ENCODE measurements at places on chromosomes 6 and 20.

DNA sequence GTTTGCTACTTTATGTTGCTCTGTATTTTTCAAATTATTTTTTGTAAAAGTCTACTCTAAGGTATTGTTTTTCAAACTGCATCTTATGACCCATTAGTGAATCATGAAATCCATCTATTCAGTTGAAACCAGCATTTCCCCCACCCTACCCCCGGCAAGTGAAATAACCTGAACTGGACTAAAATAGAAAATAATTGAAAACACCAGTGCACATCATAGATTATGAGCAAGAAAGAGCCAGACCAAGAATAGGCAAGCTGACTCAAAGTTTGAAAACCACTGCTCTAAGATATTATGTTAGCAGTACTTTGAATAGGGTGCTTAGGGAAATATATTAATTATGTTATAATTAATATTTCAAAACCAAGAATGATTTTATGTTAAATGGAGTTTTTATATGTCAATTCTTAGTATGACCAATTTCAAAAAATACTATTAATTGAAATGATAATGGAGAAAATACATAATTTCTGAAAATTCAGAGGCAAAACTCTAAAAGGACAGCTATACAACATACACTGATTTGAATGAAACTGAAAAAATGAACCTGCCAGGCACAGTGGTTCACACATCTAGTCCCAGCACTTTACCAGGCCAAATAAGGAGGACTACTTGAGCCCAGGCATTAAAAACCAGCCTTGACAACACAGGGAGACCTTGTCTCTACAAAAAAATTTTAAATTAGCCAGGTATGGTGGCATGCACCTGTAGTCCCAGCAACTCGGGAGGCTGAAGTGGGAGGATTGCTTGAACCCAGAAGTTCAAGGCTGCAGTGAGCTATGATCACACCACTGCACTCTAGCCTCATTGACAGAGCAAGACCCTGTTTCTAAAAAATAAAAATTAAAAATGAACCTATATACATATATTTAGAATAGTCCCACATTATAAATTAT, 112.0 kb downstream of the CDK19 start:
- DNase-seq = no peak

GRCh38 chr6:117280922-117281321, 15.6 kb downstream of the VGLL2 start:
- DNase-seq = no peak

DNA sequence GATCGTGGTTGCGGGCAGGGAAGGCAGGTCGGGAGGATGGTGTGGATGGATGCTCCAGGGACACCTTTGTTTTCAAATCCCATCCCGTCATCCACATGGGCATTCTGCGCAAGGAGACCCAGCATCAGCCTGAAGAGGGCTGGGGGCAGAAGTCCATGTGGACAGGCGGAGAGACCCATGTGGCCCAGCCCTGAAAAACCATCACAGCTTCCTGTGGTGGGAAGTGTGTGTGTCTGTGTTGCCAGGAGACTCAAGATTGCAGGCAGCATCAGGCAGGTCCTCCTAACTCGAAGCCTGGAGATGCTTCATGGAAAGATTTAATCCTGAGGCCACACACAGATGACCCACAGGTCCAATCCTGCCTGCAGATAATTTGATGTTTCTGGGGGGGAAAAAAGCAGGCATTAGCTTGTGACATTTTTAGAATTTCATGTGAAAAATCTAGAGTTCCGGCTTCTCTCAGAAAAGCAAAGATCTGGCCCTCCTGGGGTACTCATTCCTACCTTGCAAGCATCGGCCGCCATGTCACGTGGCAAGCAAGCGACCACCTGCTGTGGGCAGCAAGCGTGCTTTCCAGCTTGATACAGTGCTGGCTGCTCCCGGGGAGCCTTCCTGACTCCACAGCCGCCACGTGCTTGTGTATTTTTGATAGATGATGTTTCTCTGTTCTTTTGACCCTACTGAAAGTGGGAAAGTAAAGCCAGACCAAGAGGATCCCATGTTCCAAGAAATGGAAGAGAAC, 25.8 kb downstream of the BCAS4 start:
- DNase-seq = no peak

DNA sequence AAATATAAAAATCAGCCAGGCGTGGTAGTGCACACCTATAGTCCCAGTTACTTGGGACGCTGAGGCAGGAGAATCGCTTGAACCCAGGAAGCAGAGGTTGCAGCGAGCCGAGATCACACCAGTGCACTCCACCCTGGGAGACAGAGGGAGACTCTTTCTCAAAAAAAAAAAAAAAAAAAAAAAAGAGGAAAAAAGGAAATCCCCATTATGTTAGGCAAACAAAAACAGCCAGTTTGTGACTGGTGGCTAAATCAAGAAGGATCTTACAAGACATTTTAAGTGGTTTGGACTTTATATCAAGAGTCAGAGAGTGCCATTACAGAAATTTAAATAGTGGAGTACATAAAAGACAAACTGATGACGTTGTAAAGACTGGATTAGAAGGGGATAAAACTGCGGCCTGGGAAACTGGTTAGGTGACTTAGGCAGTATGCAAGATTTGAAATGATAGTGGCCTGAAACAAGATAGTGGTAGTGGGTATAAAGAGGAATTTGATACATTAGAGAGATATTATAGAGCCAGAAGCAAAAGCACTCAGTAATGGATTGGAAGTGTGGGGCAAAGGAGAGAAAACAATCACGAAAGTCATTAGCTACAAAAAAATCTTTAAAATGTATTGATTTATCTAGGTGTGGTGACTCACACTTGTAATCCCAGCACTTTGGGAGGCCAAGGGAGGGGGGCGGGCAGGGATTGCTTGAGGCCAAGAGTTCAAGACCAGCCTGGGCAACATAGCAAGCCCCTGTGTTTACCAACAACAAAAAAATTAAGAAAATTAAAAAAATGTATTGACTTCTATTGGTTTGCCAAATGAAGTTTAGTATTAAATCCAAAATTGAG, 1.7 kb upstream of the MYO6 start:
- DNase-seq = no peak

DNA sequence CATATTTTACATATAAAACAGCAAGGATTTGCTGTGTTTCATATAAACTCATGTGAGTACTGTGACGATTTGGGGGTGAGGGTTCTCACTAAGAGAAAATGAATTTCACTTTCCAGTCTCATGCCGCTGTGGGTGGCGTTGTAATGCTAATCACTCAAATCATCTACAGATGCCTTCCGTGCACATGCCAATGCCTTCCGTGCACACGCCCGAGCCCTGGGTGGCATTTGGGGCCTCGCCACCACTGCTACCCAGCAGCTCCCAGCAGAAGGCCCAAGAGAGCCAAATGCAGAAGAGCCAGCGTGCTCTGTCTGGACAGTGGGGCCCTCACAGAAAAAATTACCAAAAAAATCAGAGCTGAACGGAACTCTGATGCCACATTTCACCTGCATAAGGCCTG, 53.7 kb downstream of the WDR27 start:
- DNase-seq = no peak

Data from suppressor macrophage (primary cell).